ENCODE measurements at places on chromosomes 2 and 18.

DNA sequence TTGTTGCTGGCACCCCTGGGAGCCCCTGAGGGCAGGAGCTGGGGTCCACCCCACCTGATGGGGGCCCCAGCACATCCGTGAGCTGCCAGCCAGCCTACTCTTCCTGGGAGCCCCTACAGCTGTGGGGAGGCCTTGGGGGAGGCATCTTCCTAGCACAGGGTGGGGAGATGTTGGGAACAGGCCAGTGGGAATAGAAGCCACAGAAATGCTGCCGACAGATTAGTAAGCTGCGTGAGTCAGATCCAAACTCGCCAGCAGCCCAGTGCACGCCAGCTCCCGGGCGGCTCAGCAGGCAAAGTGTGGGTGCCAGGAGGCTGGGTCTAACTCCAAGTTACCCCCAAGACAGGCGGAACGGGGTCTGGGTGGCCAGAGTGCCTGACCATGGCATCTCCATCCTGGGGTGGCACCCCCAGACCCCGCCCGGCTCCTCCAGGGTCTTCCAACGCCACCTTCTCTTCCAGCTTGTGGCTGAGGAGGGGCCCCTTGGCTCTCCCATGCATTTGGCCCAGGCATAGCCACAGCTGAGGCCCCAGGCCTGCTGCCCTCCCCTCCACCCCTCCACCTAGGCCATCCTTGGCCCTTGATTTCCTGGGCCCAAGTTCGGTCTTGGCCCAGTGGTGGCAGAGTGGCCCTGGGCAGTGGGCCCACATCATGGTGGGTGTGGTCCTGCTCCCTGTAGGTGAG is 15.3 kb downstream of the CROCC2 start:
- DNase-seq = peak; percentile 82

- DNase-seq = no peak
Measured at GRCh38 chr2:128435576-128436478, 117.2 kb upstream of the HS6ST1 start.

DNA sequence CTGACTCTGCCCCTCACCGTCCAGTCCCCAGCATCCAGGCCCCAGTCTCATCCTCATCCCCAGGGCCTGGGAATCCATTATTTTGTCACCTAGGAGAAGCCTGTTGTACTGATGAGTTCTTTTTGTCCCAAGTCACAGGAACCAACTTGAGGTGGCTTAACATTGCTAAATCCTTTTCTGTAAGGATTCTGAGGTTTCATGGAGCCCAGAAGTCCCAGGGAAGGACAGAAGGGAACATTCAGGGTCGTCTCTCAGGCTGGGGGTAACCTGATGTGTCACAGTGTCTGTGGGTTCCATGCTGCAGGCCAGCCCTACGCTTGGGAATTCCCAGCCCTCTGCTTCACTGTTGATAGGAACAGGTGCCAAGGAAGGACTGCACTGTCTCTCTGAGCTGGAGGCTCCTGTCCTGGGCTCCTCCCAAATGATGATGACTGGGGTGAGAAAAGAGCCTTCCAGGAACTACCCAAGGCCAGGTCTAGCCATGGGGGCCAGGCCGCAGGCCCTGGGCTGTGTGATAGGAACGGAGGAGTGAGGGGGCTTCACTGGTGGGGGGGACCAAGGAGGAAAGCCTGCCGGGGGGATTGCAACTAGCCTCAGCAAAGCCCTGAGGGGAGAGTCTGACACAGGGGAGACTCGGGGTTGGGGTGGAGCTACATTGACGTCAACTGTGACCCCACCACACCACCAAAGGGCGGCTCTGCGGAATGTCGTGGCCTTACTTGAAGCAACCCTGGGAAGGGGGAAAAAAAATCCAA is 145.7 kb downstream of the SMAD7 start:
- no peak for DNase-seq

GRCh38 chr2:113079131-113079530 is 11.4 kb downstream of the IL1F10 start:
- DNase-seq = no peak

- DNase-seq = no peak
Measured at GRCh38 chr2:64860276-64860885, 128.8 kb upstream of the SLC1A4 start.

GRCh38 chr2:192749611-192750200 is 555.0 kb upstream of the TMEFF2 start:
- DNase-seq = no peak

All from fibroblast of villous mesenchyme (primary cell).